ENCODE measurements at places on chromosomes 2 and 18. TPM values are rescaled to one million over a fixed set of nuclear protein-coding genes. Genes with fewer than 3 reads are reported as not detected.

DNA sequence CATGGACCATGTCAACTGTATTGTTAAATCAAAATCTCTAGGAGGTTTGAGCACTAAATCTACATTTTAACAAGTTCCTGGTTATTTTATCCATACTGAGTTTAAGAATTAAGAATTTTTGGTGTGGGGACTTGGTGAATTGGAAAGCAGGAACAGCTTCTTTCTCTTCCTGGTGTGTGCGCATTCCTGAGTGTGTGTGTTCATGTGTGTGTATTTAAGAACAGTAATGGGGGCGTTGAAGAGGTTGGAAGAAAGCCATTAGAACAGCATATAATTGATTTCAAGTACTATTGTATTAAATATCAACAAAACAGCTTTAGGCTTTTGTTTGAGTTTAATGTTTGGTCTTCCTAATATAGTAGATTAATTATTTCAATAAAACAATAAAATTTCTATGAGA, 801.3 kb upstream of the ID2 start:
- no peak for DNase-seq

GRCh38 chr2:239832490-239833268, 192.5 kb downstream of the NDUFA10 start:
- DNase-seq, result no peak

- DNase-seq, result no peak
Measured at GRCh38 chr18:6746386-6746960, 17.0 kb downstream of the ARHGAP28 start.

GRCh38 chr2:239500574-239501550, 100.0 kb upstream of the HDAC4 start:
- DNase-seq, result no peak

- DNase-seq, result no peak
Measured at GRCh38 chr2:140718999-140719398, 1411.8 kb downstream of the LRP1B start.

DNA sequence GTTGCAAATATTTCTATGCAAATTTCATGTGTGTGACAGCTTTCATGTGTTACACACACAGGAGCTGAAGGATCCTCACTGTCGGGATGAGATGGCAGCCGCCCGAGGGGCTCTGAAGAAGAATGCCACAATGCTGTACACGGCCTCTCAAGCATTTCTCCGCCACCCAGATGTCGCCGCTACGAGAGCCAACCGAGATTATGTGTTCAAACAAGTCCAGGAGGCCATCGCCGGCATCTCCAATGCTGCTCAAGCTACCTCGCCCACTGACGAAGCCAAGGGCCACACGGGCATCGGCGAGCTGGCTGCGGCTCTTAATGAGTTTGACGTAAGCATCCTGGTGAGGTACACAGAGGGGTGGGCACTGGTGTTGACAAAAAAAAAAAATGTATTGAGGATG, 361.2 kb downstream of the CTNNA2 start:
- no peak for DNase-seq

GRCh38 chr2:95015261-95015912, 10.1 kb upstream of the MAL start:
- peak; percentile 39 for DNase-seq

GRCh38 chr2:200756618-200757321, 54.9 kb upstream of the BZW1 start:
- DNase-seq, result no peak

DNA sequence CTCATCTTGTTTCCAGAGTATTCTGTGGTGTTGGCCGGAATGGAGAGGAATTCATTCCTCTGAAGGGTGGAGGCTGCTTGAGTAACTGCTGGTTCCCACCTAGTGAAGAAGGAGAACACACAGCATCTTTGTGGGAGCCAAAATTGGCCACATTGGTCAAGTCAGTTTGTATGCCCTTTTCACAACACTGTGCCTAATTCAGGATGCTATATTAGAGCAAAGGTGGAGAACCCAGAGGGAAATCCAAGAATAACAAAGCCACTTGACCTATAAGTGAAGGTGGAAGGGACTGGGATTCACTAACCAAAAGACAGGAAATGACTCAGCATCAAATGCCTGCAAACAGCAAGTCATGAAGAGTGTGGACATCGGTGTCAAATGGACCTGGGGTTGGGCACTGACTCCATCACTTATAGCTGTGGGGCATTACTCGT, 27.3 kb upstream of the MLPH start:
- no peak for DNase-seq

DNA sequence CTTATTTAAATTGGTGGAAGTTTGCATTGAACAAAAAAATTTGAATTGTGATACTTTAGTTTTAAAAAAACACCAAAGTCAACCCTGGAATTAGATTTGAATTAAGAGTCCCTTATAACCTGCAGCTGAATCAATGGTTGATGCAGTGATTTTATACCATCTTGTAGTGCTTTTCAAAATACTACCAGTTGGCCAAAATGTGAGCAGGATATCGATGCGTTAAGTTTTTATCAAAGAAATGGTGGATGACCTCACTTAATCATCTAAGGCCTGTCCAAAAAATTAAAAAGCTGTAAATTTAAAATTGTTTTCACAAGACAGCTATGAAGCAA, 48.2 kb downstream of the OSBPL6 start:
- DNase-seq, result no peak

- no peak for DNase-seq
Measured at GRCh38 chr2:100592226-100592625, 29.4 kb downstream of the PDCL3 start.

DNA sequence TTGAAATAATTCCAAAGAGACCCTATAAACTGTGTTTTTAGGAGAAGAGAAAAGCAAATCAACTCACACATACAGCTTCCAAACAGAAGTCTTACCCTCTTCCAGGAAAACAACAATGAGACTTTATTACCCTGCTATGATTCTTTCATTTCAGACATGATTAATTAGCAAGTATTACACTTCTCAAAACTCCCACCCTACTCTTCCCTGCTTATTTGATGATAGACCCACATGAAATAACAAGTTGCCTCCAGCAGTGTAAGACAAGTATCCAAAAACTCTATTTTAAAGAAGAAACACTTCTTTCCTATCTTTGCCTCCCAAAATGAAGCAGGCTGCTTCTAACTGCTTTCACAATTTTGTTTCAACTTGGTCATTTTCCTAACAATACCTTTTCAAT, 4.1 kb downstream of the FIGN start:
- no peak for DNase-seq

Gene NGEF
- 4.2 TPM for total RNA-seq

Gene FAM161A
- total RNA-seq, result 7.0 TPM

Gene LBX2
- 0.52 TPM for total RNA-seq

Gene ELAC1
- total RNA-seq, result 5.9 TPM

Gene CLEC4F
- not detected for total RNA-seq

Gene COL4A3
- not detected for total RNA-seq

Gene UBE2F
- total RNA-seq, result 52.9 TPM
